ENCODE measurements at places on chromosomes 12 and 14. TPM values are rescaled to one million over a fixed set of nuclear protein-coding genes. Genes with fewer than 3 reads are reported as not detected.

DNA sequence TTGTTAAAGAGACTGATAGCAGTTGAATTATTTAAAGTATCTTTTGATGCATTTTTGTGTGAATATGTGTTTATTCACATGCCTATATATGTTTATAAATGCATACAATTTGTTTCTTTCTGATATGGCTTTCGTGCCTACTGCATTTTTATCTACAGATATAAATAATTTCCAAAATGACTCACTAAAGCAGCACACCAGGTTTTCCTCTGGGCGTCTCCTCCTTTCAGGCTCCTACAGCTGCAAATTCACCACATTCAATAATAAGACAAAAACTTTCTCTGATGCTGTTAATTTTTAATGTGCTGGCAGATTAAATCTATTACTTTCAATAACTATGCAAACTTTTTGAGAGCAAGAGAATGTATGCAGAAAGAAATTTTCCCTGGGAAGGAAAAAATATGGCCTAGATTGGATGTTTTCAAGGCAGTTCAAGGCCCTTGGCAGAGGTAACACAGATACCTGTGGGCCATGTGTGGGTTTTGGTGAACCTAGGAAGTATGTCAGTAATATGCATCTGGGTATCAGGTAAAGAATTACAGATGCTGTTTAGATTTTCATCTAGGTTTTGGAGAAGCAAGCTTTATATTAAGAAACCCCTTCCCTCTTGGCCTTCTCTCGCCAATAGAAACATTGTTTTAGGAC, 381.8 kb downstream of the EGLN3 start:
- no peak for DNase-seq

- DNase-seq = no peak
Observed at GRCh38 chr14:41860586-41860985, 253.9 kb downstream of the LRFN5 start.

- no peak for DNase-seq
Observed at GRCh38 chr12:25979059-25979458, 20.6 kb downstream of the RASSF8 start.

DNA sequence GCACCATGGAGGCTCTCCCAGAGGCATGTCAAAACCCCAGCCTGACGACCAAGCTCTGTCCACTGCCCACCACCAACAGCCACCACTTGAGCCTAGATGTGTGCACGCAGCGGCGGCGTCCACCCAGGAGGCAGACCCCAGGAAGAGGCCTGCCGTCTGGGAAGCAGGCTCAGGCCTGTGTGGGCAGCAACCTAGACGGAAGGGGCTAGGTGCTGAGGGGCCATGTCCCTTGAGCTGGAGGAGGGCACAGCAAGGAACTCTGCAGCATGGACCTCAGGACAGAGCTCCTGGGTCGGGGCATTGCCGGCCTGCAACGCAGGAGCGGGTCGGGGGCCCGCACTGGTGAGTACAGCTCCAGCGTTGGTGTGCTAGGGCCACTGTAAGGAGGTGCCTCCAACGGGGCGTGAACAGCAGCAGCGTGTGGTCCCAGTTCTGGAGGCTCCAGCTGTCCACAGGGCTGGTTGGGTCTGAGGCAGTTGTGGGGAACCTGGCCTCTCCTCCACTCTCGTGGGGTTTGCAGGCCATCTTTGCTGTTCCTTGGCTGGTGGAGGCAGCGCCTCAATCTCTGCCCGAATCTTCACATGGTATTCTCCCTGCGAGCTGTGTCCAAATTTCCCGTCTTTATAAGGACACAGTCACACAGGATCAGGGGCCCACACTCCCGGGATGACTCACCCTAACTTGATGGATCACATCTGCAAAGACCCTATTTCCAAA, 20.5 kb downstream of the ZBTB42 start:
- no peak for DNase-seq

- DNase-seq = no peak
Observed at GRCh38 chr12:20629414-20630156, 65.5 kb upstream of the SLCO1C1 start.

- peak; percentile 29 for DNase-seq
Observed at GRCh38 chr12:12612358-12612757, 682 bp downstream of the CREBL2 start.

DNA sequence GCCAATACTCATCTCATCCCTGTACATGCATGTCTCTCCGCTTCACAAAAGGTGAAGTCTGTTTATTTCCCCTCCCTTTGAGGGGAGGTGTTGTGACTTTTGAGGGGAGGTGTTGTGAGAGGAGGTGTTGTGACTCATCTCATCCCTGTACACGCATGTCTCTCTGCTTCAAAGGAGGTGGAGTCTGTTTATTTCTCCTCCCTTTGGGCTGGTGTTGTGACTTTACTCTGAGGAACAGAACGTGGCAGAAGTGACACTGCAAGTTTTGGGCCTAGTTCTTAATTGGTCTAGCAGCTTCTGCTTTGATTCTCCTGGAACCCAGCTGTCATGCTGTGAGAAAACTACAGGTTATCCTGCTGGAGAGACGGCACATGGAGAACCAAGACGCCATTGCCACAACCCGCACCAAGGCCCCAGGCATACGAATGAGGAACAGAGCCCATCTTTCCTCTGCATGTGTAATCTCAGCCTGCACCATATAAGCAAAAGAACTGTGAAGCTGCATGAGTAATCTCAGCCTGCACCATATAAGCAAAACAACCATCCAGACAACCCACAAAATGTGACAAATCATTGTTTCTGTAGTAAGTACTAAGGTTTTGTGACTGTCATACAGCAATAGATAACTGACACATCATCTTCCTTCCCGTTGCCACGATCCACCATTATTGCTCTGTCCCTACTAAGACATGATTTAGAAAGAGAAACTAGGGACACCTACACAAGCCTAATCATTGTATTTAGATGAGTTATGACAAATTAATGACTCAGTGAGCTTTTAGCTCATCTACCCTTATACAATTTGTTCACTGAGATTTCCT, 30.0 kb downstream of the GALNT4 start:
- DNase-seq = no peak

DNA sequence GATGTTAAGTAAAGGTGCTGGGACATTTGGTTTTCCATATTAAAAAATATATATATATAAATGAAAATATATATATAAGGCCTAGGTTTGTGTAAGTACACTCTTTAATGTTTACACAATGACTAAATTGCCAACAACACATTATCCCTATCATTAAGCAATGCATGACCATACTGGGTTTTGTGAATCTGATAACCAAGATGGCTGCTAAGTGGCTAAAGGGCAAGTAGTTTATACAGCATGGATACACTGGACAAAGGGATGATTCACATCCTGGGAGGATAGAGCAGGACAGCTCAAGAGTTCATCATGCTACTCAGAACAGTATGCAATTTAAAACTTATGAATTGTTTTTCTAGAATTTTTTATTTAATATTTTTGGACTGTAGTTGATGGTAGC, 89.3 kb downstream of the FIGNL2 start:
- DNase-seq = no peak

DNA sequence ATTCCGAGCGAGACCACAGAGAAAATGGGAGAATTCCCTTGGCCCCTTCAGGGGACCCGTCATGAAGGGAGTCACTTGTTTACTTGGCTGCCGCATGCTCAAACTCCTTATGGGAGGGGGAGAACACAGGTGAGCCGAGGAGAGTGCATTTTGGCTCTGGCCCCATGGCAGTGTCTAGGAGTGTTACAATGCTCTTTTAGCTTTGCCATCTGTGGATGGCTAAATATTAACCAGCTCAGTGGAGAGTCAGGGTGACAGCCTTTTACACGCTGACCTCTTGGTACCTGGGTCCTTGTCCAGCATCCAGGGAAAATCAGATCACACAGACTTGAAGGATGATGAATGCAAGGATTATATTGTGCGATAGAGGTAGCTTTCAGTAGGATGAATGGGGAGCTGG, 146.4 kb upstream of the ATXN7L3B start:
- DNase-seq = no peak

GRCh38 chr12:2347137-2347843, 294.5 kb downstream of the CACNA1C start:
- DNase-seq = no peak

DNA sequence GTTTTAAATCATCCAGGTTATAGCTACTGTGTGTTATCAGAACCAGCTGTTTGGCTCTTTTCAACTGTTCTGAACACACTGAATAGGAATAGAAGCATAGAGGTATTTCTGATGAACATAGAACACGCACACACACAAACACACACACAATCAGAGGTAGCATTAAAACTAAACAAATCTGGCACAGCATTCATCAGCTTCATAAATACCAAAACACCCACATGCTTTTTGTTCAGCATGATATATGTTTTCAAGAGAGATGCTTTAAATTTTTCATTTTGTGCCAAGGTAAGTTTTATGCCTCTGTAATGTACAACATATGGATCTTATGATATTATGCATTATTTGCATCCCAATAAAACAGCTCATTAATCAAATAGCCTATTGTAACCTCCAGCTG, 208.6 kb downstream of the GALC start:
- no peak for DNase-seq

- DNase-seq = no peak
Observed at GRCh38 chr14:89652352-89652751, 235.3 kb upstream of the FOXN3 start.

DNA sequence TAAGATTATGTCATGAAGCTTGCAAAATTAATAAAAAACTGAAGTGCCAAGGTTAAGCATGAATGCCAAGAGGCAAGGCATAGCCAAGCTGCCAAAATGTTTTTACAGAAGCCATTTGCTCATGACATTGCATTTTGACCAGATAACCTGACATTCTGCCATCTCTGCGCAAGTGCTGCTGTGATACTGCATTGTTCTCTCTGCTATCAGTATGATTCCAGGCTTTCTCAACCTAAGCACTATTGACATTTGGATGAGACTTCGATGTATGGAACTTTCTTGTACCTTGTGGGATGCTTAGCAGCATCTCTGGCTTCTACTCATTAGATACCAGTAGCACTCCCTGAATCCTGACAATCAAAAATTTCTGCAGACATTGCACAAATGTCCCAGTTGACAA, 139.2 kb downstream of the RASSF9 start:
- DNase-seq = no peak

GRCh38 chr14:21326972-21327371, 47.1 kb downstream of the RPGRIP1 start:
- no peak for DNase-seq

GRCh38 chr12:13799574-13799973, 181.8 kb downstream of the GRIN2B start:
- DNase-seq = no peak

- no peak for DNase-seq
Observed at GRCh38 chr12:127987199-127987901, 279.6 kb upstream of the TMEM132C start.

GRCh38 chr14:74476607-74477006, 16.5 kb downstream of the NPC2 start:
- no peak for DNase-seq

DNA sequence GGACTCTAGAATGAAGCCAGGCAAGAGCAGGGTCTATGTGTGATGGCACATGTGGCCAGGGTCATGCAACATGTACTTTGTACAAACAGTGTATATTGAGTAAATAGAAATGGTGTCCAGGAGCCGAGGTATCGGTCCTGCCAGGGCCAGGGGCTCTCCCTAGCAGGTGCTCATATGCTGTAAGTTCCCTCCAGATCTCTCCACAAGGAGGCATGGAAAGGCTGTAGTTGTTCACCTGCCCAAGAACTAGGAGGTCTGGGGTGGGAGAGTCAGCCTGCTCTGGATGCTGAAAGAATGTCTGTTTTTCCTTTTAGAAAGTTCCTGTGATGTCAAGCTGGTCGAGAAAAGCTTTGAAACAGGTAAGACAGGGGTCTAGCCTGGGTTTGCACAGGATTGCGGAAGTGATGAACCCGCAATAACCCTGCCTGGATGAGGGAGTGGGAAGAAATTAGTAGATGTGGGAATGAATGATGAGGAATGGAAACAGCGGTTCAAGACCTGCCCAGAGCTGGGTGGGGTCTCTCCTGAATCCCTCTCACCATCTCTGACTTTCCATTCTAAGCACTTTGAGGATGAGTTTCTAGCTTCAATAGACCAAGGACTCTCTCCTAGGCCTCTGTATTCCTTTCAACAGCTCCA, 39.6 kb downstream of the DAD1 start:
- DNase-seq = no peak

The GPX2 gene
- polyA plus RNA-seq = 1.0 TPM

The JPH4 gene
- 11.0 TPM for polyA plus RNA-seq

The SERPINA10 gene
- 0.78 TPM for polyA plus RNA-seq

The PTHLH gene
- 1.1 TPM for polyA plus RNA-seq

The KCNH3 gene
- 7.6 TPM for polyA plus RNA-seq

The SYT10 gene
- 0.85 TPM for polyA plus RNA-seq

The CLEC9A gene
- 0.52 TPM for polyA plus RNA-seq
